ENCODE measurements at places on chromosomes 6 and 20.

GRCh38 chr6:123616942-123617341, 19.8 kb downstream of the TRDN start:
- DNase-seq, result no peak

- no peak for DNase-seq
Observed at GRCh38 chr20:56801971-56802755, 173.1 kb downstream of the TFAP2C start.

DNA sequence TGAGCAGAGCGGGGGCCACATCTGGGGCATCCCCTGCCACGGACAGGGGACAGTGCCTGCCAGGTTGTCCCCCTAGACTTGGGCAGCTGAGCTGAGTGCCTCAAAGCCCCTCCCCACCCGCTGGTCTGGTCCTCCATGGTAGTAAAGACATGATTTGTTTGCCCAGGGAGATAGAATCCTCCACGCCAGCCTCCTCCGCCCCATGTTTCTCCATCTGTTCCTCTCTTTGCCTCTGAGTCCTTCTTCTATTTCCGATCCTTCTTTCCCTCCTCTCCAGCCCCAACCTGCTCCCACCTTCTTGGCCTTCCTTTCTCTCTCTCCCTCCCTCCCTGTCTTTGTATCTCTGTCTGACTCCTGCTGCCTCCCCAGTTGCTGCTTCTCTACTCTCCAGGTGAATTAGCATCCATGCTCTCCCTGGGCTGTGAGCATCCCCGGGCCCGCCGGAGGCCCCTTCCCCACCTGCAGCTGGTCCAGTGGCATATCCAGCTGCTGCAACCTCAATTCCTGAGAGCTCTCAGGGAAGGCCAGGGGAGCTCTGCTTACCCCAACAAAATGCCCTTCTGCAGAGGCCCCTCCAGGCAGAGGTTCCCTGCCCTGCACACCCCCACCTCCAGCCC, 45.8 kb downstream of the CPNE5 start:
- DNase-seq, result no peak

DNA sequence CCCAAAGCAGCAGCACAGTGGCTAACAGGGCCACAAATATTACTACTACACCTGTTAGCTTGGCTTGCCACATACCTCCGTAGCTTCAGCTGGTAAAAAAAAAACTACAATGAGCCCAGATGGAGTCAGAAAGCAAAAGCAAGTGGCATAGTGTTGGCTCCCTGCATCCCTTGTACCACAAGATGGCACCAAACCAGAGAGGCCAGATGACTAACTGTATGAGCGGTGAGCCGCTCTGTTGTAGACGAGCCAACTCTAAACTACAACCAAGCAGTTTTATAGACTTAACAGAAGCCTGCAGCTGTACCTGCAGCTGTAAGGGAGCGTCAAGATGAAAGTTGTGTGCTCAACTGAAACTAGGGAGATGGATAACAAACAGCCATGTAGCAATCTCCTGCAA, 84.5 kb upstream of the MCHR2 start:
- DNase-seq, result no peak

GRCh38 chr6:83590416-83590815, 78.1 kb downstream of the PRSS35 start:
- DNase-seq, result no peak

DNA sequence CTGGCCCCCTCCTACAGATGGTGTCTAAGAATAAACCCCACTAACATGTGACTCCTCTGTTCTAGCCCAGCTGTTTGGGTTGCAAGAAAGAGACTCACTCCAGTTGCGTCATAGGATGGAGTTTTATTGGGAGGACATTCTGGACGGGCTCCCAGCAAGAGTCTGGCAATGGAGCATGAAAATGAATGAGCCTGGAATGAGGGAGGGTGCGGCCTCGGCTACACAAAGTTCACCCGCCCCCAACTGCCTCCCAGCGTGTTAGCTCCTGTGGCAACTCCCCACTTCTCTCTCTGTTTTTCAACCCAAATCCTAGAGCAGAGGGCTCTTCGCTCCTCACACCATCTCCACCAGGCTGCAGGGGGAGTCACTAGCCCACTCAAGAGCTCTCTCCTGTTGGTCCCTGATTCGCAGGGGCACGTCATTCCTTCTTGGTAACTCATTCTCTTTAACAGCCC, 5.1 kb upstream of the ADAM33 start:
- DNase-seq, result no peak

- DNase-seq, result peak; percentile 43
Observed at GRCh38 chr6:157184202-157185015, 138.9 kb downstream of the TMEM242 start.

DNA sequence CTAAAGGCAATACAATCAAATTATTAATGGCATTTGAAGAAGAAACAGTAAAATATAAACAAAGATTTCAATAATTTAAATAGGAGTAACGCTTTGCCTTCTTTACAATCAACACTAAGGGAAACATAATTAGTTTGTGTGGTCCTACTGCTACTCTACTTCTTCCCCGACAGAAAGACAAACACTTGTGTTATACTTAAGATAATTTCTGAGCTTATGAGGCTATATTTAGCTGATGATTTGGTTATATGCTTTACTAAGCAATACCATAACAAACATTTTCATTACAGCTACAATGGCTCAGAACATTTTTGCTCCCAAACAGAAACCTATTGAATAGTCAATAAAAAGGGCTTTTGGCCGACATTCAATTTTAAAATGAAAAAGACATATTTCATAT, 1217.2 kb upstream of the GJE1 start:
- DNase-seq, result no peak
